ENCODE measurements at places on chromosomes 1 and 21. TPM values are rescaled to one million over a fixed set of nuclear protein-coding genes. Genes with fewer than 3 reads are reported as not detected.
A peak's percentile ranks its signal among the peaks of the same experiment; 100 is the strongest.

The PRKAA2 gene
- total RNA-seq: 19.5 TPM

The LCE3D gene
- not detected for total RNA-seq

The FCRL5 gene
- total RNA-seq: 0.11 TPM

The NBPF26 gene
- 42.3 TPM for total RNA-seq

The OPTC gene
- total RNA-seq: not detected

The PRAMEF11 gene
- total RNA-seq: not detected

GRCh38 chr1:185349556-185349955 lies 32.5 kb upstream of the IVNS1ABP start:
- DNase-seq: no peak

DNA sequence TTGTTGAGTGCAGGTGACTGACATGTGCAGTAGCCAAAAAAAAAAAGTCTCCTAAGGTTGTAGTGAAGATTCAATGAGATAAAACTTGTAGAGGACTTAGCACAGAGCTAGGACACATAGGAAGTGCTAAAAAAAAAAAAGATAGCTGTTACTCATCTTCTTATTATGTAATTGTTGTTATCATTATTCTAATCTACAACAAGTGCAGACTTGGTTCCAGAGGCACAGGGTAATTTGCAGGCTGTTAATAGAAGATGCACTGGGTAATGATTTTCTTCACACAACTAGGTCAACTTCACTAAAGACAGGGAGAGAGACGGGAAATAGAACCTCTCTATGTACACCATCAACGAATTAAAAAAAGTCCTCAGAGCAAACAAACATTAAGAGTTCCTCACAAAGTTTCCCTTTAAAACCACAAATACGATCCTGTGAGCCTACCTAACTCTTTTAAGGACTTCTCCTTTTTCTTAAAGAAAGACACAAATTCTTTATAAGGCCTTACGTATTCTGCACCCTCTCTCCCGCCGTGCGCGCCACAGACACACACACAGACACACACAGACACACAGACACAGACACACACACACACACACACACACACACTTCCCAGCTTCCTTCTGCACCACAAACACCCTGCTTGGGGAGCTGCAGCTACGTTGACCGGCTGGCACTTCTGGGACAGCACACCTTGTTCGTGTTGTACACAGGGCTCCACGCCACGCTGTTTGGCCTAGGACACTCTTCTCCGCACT lies 49.8 kb upstream of the GADD45A start:
- no peak for DNase-seq

GRCh38 chr1:88581703-88582102 lies 102.4 kb upstream of the PKN2 start:
- DNase-seq: no peak

DNA sequence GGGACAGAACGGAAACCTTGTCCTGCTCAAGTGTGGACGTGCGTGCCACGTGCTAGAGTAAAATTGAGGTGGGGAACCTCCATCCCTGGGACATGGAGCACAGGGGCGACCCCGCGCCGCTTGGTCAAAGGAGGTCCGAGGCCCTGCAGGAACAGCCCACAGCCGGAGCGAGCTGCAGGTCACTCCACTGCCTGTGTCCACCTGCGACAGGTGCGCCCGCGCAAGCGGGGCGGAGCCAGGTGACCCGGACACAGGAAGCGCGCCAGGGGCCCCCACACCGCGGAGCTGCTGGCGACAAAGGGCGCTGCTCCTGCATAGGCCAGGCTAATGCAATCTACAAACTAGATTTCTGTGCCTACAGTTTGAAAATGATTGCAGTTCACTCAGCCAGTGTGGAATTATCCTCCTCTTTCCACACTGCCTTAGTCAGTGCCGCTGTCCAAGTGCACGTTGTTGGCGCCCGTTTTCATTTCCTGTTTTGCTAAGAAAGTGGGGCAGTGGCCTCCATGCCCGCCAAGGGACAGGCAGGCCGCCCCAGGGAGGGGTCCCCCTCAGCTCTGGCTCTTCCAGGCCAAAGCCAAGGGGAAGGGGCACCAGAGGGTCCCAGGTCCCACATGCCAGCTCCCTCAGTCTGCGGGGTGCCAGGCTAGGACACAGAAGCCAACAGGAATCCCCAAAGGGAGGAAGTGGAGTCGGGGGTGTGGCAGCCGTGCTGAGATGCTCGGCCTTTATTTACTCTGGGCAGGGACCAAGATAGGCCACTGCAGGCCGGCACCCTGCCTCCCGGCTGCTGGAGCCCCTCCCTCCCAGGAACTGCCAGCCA lies 4.3 kb upstream of the NADK start:
- DNase-seq: peak; percentile 25

- no peak for DNase-seq
Measured at GRCh38 chr1:31772669-31773248, 8.6 kb upstream of the ADGRB2 start.

DNA sequence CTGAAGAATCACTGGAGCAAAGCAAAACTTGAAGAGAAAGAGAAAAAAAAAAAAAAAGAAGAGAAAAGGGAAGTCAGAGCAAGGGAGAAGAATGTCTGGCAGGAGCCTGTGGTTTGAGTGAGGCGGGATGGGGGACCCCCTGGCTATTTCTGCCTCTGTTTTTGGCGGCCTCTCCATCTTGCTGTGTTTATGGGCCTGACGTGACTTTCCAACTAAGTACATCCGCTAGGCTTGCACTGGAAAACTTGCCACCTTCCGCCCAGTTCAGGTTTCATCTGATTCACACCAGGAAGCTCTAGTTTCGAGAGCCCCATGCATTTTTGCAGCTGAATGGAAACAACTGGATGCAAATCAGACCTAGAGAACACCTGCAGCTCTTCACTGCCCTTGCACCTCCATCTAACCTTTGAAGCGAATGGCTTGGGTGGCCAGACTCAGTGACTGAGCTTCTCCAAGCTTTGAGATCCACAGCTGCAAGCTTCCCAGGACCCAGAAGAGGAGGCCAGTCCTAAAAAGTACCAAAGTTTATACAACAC lies 28.0 kb downstream of the TBX15 start:
- no peak for DNase-seq

GRCh38 chr1:245520611-245521010 lies 365.8 kb downstream of the KIF26B start:
- DNase-seq: no peak

All from urinary bladder (tissue), 4 donors.